ENCODE measurements at places on chromosomes 1 and 21.

GRCh38 chr1:15106608-15107007 is 46.9 kb upstream of the TMEM51 start:
- no peak for DNase-seq

DNA sequence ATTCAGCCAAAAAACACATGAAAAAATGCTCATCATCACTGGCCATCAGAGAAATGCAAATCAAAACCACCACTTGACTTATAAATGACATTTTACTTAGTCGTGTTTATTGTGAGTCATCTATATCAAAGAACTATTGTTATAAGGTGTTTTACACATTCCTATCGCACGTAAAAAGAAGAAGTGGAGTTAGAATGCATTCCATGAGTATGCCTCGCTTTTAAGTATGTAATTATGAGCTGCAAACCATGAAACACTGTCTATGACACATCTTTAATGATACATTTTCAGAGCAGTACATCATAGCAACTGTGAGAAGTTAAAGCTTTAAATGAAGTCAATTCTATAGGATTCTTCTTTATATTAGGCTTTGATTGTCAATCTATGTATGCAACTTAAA is 614.3 kb upstream of the ADAMTS5 start:
- DNase-seq: peak; percentile 85

DNA sequence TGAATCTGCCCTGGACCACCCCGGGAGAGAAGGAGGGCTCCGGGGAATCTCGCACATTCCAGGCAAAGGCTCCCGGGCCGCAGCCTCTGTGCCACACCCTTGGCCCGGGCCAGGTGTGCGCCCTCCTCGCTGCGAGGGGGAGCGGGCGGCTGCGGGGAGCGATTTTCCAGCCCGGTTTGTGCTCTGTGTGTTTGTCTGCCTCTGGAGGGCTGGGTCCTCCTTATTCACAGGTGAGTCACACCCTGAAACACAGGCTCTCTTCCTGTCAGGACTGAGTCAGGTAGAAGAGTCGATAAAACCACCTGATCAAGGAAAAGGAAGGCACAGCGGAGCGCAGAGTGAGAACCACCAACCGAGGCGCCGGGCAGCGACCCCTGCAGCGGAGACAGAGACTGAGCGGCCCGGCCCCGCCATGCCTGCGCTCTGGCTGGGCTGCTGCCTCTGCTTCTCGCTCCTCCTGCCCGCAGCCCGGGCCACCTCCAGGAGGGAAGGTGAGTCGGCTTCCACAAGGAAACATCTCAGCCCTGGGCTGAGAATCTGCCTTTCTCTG is at the start of gene LAMC2:
LAMC2 (plus strand) TSS at position 324 of the 550 bp plus-strand sequence; CDS start at position 413, 89 bp downstream.
- DNase-seq: peak; percentile 40

DNA sequence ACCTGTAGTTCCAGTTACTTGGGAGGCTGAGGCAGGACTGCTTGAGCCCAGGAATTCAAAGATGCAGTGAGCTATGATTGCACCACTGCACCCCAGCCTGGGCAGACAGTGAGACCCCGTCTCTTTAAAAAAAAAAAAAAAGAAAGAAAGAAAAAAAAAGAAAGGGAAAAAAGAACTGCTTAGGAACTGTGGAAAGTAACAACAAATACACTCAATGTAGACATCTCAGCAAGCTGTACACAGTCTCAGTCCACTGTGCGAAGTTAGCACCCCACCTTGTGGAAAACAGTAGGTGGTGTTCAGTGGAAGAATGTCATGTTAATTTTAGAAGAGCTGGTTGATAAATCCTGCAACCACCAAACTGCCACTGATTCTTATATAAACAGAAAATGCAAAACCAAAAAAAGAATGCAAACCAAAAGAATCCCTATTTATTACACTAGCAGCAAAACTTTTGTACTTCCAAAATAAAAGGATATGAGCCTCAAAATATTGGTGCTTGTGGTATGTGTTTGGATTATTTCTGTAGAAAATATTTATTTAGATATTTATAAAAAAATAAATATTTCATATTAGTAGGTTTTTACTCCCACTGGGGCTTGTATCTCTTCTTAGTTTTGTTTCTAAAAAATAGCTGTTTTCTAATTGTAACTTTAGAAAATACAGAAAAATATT is 31.1 kb downstream of the ALG14 start:
- DNase-seq: peak; percentile 83

- no peak for DNase-seq
Measured at GRCh38 chr1:161009602-161010211, 11.2 kb downstream of the F11R start.

- DNase-seq: no peak
Measured at GRCh38 chr1:95138223-95138622, 21.1 kb downstream of the TLCD4 start.

GRCh38 chr1:76764638-76765454 is 102.4 kb upstream of the ST6GALNAC5 start:
- no peak for DNase-seq

- peak; percentile 65 for DNase-seq
Measured at GRCh38 chr1:152917794-152918193, 9.4 kb downstream of the IVL start.

- no peak for DNase-seq
Measured at GRCh38 chr1:99472893-99473292, 173.0 kb upstream of the PALMD start.

DNA sequence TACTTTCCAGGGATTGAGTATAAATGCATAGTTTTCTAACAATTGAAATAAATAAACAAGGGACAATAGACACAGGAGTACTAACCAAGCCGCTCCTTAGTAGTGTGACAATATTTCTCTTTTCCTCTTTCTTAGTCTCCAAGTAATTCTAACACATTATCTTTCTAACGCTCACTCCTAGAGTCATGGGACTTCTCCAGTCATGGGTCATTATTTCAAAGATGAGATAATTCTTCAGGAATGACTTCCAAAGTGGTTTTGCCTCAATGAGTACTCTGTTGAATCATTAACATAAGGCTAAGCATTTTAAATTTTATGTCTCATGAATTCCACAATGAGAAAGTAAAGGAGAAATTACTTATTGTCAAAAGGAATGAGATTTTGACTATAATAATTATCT is 605.8 kb upstream of the ADAMTS5 start:
- peak; percentile 95 for DNase-seq

DNA sequence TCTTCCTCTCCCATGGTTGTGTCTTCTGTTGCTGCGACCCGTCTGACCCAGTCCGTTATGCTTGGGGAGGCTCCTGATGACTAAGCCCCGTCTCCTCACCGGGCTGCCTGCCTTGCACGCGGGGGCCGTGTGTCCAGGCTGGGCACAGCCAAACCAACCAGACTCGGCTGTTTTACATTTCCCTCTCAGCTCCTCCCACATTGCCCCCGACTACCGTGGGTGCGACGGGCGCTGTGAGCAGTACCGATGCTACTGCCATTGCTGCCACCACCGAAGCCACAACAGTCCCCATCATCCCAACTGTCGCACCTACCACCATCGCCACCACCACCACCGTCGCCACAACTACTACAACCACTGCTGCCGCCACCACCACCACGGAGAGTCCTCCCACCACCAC is 46.0 kb upstream of the CNTN2 start:
- DNase-seq: no peak

DNA sequence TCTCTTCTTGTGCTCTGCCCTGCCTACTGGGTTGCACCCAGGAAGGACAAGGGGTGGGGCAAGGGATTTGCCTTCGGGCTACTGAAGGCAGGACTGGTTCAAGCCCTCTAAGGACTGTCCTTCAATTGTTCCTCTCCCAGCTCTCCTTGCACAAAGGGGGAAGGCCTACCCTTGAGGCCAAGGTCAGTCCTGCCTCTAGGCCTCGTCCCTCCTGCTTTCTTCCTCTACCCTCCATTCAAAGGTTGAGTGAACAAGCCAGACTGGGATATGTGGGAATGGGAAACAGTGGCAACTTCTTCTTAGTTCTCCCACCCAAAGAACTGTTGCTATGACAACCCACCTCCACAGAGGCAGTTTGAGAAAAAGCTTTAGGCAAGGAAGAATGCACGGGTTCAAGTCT is 2.7 kb downstream of the LURAP1 start:
- no peak for DNase-seq

GRCh38 chr1:244154872-244155531 is 103.9 kb downstream of the ZBTB18 start:
- DNase-seq: no peak

- DNase-seq: no peak
Measured at GRCh38 chr1:6869545-6869944, 84.3 kb downstream of the CAMTA1 start.

GRCh38 chr21:42338729-42339715 is 11.8 kb downstream of the TFF2 start:
- no peak for DNase-seq

GRCh38 chr1:41950820-41951219 is 32.1 kb upstream of the HIVEP3 start:
- DNase-seq: peak; percentile 4

DNA sequence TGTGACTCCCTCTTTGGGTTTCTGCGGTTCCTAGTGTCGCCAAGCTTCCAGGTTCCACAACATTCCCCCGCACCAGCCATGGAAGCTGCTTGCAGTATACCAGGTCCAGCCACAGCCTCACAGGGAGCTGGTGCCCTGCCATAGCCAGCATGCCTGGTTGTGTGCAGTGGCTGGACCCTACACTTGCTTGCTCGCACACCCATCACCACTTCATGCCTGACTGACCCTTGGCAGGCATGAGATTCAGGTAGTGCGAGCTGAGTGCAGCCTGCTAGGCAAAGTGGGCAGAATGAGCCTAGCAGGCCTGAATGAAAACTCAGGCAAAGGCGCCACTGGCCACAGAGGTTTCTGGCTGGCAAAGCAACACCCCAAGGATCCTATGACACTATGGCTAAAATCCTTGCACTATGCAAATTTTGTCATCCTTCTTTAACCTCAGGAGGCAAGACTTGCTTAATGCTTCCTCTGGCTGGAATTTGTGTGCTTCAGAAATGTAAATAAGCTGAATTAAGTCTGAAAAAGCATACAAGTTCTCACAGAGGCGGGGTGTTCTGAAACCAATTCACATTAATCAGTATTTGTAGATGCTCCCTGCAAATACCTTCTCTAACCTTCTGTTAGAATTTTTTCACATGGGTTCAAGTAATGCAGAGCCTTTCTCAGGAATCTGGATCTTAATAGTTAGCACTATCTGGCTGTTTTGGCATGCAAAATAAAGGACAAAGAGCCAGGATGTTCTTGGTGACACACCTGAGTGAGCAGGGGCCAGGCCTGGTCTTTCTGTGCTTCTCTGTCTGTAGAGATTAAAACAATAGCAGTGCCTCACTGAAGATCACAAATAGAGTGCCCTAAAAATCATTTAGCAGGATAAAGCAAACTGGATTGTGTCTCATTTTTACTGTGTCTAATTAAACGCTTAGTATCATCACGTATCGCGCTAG is 256.9 kb downstream of the GPATCH2 start:
- no peak for DNase-seq

- DNase-seq: peak; percentile 91
Measured at GRCh38 chr1:152036267-152037216, at the start of gene S100A11. TSS of gene S100A11 (minus strand) at chr1:152037004. CDS start at chr1:152036915, 89 bp downstream.

GRCh38 chr1:1927751-1928150 is 8.7 kb upstream of the TMEM52 start:
- no peak for DNase-seq

DNA sequence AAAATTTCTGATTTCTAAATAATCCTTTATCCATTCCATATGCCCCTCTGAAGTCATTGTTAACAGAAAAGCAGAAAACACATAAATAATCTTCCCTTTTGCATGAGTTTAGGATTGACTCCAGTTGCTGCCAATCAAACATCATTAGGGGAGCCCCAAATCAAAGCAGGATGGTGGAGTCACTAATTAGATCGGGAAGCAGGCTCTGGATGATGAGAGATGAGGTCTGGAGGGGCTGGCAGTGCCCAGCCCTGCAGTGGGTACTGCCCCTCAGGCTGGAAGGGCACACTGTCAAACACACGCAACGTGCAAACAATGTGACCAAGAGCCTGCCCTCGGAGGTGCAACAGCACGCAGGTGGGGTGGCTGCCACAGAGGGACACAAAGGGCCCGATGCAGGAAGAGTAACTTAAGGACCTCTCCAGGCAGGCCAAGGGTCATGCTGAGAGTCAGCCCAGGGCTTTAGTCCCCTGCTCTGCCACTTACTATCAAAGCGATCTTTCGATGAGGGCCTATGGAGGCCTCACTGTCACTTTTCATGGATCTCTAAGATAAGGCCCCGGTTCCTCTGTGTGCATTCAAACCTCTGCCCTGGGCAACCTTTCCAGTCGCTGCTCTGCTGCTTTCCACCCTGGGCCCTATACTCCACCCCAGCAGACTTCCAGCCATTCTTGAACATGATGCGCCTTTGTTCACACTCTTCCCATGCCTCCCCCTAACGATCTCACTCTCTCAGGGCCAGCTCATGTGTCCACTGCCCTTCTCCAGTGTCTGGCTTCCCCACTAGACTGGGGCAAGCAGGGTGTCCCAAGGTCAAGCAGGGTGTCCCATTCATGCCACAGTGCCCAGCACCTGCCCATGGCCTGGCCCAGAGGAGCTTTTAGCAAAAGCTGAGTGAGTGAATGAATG is 98.9 kb downstream of the DMRTB1 start:
- no peak for DNase-seq

DNA sequence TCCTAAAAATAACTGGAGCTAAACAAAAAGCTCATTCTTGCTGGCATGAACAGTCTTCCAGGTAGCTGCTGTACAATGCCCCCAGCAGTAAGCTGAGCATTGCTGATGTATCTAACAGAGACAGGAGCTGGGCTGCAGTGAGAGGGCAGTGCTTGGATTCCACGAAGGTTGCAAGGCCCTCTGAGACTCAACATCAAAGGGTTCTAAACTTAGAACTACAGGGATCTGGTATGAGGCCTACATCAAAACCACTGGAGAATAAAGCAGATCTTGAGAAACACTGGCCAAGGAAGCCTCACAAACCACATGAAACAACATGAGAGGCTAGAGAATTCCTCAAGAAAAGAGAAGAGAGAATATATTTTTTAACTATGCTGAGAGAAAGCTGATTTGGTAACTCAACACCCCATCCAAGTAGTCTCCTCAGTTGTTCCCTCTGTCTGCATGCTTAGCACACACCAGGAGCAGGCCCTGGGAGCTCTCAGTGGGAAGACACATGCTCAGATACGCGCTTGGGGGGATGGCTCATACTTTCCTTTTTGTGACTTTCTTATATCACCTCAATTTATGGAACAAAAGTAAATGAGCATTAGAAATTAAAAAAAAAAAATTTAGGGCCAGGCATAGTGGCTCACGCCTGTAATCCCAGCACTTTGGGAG is 27.7 kb downstream of the DSTYK start:
- DNase-seq: no peak

DNA sequence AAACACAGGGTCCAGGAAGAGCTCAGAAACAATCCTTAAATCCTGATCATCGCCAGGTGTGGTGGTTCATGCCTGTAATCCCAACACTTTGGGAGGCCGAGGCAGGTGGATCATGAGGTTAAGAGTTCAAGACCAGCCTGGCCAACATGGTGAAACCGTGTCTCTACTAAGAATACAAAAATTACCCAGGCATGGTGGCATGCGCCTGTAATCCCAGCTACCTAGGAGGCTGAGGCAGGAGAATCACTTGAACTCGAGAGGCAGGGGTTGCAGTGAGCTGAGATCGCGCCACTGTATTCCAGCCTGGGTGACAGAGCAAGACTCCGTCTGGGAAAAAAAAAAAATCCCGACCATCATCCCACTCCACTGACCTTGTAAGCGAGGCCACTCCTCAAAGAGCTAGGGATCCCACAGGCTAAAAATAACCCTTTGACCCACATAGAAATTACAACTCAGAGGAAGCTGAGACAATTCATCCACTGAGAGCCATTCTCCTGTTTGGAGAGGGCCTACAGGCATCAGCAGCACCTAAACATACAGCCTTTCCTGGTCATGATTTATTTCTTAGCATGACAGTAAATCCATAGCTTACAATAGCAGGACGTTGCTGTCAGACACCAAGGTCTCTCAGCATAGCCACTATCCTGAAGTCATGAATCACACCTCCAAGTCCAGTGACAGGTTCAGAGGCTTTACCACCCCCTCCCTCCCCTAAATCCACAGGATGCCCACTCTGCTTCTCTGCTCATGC is 66.7 kb downstream of the TGFBR3 start:
- no peak for DNase-seq
